ENCODE measurements at places on chromosomes 16 and 17. TPM values are rescaled to one million over a fixed set of nuclear protein-coding genes. Genes with fewer than 3 reads are reported as not detected.

The KAT8 gene
- 59.1 TPM for total RNA-seq

The LRRC75A gene
- total RNA-seq = not detected

The GNAO1 gene
- 0.92 TPM for total RNA-seq

The SCN4A gene
- not detected for total RNA-seq

The AATK gene
- not detected for total RNA-seq

The SYCE1L gene
- not detected for total RNA-seq

The SPN gene
- total RNA-seq = not detected

The SLC16A3 gene
- 652 TPM for total RNA-seq

The NEUROD2 gene
- total RNA-seq = not detected

The P2RX5 gene
- 12.0 TPM for total RNA-seq

The SLFN12L gene
- not detected for total RNA-seq

The TMEM88 gene
- not detected for total RNA-seq

The ABCC11 gene
- total RNA-seq = not detected

The DNAI2 gene
- total RNA-seq = not detected

The EVPLL gene
- total RNA-seq = not detected

The ODAD4 gene
- total RNA-seq = not detected

The LGALS9B gene
- total RNA-seq = not detected

The CSH2 gene
- not detected for total RNA-seq

The MT1G gene
- total RNA-seq = not detected

The GLYR1 gene
- 45.2 TPM for total RNA-seq

The MRC2 gene
- 61.4 TPM for total RNA-seq

The TERB1 gene
- not detected for total RNA-seq

The ALG1 gene
- 53.2 TPM for total RNA-seq

The ALOX12B gene
- not detected for total RNA-seq

The NACA2 gene
- total RNA-seq = 0.43 TPM

The TBC1D26 gene
- not detected for total RNA-seq

The PMP22 gene
- 8.9 TPM for total RNA-seq

The PPY gene
- total RNA-seq = not detected

The PSMD11 gene
- total RNA-seq = 70.7 TPM

The CCDC200 gene
- total RNA-seq = not detected

The ABCA9 gene
- total RNA-seq = not detected

The NR1D1 gene
- 0.07 TPM for total RNA-seq

The BOLA2 gene
- total RNA-seq = 8.3 TPM

The ZNF385C gene
- not detected for total RNA-seq

The TMC5 gene
- total RNA-seq = not detected

The KRTAP17-1 gene
- total RNA-seq = not detected

The C17orf78 gene
- total RNA-seq = not detected

The SLC16A11 gene
- total RNA-seq = not detected

The GP1BA gene
- not detected for total RNA-seq

The HAGHL gene
- 13.3 TPM for total RNA-seq

The ELP5 gene
- total RNA-seq = 36.4 TPM

The WDR81 gene
- 7.2 TPM for total RNA-seq

The TMEM94 gene
- total RNA-seq = 10.7 TPM

The MAPT gene
- total RNA-seq = 0.43 TPM

The HYDIN gene
- total RNA-seq = 0.67 TPM

The TAT gene
- not detected for total RNA-seq

The HASPIN gene
- 13.0 TPM for total RNA-seq

The SBK1 gene
- total RNA-seq = not detected

The KLHL10 gene
- not detected for total RNA-seq

The MYCBPAP gene
- not detected for total RNA-seq

The MARF1 gene
- 3.2 TPM for total RNA-seq

The MT4 gene
- total RNA-seq = not detected

The NECAB2 gene
- not detected for total RNA-seq

The SRCIN1 gene
- 0.05 TPM for total RNA-seq

The NAGS gene
- total RNA-seq = 1.4 TPM

The CFAP119 gene
- total RNA-seq = 9.1 TPM

The CCL22 gene
- total RNA-seq = not detected

All from MG63 (cell line).